ENCODE measurements at places on chromosomes 11 and 22.

DNA sequence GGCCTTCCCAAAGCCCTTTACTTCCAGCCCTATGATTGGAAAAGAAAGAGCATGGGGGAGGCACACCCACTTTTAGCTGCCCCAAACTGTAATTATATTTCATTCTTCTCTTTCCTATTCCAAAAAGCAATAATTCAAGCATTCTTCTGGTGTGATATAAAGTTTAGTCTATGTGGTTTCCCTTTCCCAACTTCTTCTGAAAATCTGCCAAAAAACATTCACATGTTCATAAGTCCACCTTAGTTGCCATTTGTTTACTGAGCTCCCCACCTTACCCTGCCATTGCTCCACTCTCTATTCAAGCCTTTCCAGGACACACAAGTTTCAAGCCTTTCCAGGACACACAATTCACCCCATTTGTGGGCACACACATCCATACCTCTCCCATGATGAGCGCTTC lies 111.6 kb upstream of the BMAL1 start:
- no peak for DNase-seq

DNA sequence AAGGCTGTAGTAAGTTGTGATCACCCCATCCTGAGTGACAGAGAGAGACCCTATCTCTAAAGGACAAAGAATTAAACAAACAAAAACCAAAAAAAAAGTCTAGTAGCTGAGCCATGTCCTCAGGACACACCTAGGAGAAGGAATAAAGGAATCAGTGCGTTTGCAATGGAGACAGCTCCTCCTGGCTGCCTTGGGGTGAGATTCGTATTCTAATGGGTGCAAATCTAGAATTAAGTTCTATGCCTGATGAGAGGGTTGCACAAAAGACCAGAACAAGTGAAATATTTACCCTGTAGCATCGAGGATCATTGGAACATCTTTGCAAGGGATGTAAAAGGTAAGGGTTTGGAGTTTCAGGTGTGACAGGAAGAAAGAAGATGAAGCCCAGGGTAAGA lies 70.3 kb upstream of the BMAL1 start:
- no peak for DNase-seq

DNA sequence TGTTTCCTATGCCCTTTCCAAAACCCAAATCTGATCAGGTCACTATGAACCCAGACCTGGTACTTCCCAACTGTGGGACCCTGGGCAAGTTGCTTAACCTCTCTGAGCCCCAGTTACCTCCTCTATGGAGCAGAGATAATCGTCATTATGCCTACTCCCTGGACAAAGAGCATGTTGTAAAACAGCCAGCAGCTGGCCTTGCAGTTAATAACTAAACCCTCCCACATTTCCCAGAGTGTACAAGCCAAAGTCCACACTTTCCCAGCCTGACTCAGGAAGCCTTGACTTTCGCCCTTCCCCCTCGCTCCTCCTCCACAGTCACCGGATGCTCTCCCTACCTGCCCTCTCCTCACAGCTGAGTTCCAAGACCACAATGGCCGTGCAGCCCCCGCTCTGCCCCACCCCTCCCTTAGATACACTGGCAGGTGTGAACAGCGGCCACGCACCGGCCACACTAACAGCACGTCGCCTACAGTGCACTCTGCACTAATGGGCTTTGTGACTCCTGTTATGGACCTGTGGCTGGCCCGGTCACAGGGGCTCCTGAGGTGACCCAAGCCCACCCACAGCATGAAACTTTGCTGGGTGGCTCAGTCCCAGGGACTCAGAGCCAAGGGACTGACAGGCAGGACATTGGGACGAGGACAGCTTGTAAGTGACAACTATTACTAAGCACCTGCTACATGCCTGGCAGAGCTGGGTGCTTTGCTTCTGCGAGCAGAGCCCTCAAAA lies 15.6 kb upstream of the MFNG start:
- no peak for DNase-seq

- peak; percentile 84 for DNase-seq
Observed at GRCh38 chr22:30922151-30922611, 46.4 kb downstream of the MORC2 start.

DNA sequence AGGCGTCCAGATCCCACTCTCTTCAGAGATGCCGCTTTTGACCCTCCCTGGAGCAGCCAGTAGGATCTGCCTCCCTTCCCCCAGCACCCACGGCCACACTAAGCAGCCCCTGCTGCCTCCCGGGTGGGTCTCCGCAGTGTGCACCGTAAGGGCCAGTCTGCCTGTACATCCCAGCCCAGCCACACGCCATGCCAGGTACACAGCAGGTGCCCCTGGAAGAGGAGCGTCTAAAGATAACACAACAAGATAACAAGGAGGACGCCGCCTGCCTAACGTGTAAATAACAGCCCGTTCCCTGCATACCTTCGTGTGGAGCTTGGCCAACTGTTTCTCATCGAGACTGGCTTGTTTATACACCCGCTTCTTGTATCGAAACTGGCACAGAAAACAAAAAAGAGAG lies 139.4 kb downstream of the SHANK2 start:
- DNase-seq = no peak

DNA sequence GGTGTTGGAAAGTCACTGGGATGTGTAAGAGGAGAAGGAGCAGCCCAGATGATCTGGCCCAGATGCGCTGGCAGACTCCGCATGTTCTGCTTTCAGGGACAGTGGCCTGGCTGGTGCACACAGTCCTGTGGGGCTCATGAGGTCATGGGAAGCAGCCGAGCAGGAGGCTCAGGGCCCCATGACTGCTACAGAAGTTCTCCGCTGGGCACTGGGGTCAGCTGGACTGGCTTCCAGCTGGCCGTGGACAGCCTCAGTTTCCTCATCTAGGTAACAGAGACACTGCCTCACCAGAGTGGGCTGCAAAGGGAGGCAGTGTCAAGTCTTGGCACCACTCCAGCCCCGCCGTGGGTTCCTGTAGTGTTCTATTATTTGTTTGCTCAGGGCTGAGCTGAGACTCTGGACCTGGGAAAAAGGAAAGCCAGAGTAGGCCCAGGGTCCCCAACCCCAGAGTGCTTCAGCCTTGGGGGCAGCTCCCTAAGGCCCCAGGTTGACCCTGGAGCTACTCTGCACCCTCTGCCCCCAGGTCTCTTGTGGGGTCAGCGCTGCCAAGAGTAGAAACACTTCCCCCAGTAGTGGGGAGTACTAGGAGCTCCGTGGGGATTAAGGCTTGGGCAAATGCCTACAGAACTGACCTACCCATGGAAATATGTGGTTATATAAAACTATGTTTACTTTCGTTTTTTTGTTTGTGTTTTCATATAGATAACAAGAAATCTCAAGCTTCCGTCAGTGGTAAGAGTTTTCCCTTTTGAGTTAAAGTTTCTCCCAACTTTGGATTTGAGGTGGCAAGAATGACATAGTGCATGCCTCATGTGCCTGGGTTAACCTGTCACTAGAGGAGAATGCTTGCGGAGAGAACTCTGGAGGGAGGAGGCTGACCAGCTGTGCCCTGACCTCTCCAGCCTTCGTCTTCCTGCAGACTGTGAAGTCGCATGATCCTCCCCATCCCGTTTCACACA lies 45.3 kb downstream of the MED15 start:
- no peak for DNase-seq

GRCh38 chr11:93239966-93240365 lies 42.2 kb upstream of the SLC36A4 start:
- DNase-seq = no peak

- no peak for DNase-seq
Observed at GRCh38 chr11:227824-228379, 8.2 kb downstream of the SIRT3 start.

- no peak for DNase-seq
Observed at GRCh38 chr22:24893341-24894070, 53.0 kb downstream of the LHFPL7 start.

DNA sequence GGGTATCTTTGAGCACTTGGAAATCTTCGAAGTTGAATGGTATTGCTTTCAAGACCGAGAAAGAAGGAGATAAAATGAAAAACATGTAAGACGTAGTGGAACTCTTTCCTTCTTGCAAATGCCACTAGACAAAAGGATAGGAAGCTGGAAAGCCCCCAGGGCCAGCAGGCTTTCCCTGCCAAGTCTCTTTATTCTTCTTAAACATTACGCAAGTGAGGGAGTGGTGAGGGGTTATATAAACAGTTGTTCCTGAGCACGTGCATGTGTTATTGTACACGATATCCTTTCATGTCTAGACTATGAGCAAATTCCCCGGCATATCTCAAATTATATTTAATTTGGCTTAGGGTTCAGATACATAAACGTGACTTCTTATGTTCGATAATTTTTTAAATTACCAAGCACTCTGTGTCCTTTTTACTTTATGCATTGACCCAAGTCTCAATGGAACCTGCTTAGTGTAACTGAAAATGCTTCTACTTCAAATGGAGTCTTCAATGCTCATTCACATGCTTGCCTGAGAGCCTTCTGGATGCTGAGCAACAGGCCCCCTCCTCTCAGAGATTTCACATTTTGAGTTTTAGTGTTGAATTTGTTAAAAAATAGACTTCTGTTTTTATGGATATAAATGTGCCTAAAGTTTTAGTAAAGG lies 59.0 kb downstream of the PPP2R1B start:
- no peak for DNase-seq
